Thymus (tissue), 14 donors: ENCODE measurements at places on chromosomes 12 and 14. TPM values are rescaled to one million over a fixed set of nuclear protein-coding genes. Genes with fewer than 3 reads are reported as not detected.

DNA sequence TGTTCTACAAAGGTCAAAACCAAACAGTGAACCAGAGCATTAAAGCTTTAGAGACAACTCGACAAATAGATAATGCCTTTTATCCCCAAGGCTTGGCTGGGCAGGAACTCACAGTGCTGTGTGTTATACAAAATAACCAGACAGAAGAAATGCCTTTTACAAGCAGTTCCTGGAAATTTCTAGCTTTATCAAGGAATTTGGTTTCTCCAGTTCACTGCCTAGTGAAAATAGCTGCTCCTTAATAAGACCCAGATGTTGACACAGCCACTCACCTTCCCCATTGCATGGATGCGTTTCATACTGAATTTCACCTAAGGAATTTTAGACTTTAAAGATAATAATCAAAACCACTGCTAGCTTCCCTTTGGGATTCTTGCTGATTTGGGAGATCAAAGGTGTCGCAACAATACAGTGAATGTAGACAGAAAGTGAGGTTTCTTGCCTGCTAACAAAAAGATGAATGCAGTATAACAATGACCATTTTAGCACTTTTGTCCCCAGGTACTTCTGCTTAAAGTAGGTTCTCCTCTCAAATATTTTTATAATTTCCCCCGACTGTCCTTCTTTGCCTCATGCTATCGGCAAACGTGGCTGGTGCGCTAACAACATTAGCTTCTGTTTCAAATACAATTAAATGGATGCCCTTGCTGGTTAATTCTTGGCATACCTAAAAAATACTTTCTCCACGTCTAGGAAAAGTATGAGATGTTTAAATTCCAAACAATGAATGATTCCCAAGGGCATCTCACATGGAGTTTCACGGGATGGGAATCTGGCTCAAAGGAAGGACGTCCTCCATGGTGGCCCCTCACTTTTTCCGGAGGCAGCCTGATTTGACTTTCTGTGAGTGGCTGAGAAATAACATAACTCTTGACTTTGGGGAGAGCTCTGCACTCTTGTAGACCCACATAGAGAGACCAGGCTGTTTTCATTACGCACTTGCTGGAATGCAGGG, 162.4 kb downstream of the C12orf75 start:
- no peaks in the 10 kb centered on the region for H3K27me3 ChIP-seq
- H3K36me3 ChIP-seq, result no peaks in the 10 kb centered on the region
- no peaks in the 10 kb centered on the region for H3K4me1 ChIP-seq
- no peak overlapping the region for H3K27ac ChIP-seq
- DNase-seq, result no peak

GRCh38 chr12:94690198-94690771, 39.9 kb upstream of the TMCC3 start:
- H3K36me3 ChIP-seq, result no peaks in the 10 kb centered on the region
- H3K4me3 ChIP-seq, result no peak overlapping the region
- H3K27ac ChIP-seq, result no peak overlapping the region
- DNase-seq, result no peak

- no peaks in the 10 kb centered on the region for H3K27me3 ChIP-seq
- DNase-seq, result no peak
- no peaks in the 10 kb centered on the region for H3K4me1 ChIP-seq
- H3K27ac ChIP-seq, result no peak overlapping the region
- H3K36me3 ChIP-seq, result no peaks in the 10 kb centered on the region
Observed at GRCh38 chr14:65555358-65555757, 142.8 kb downstream of the FUT8 start.

- no peaks in the 10 kb centered on the region for H3K36me3 ChIP-seq
- DNase-seq, result no peak
- no peak overlapping the region for H3K27ac ChIP-seq
- H3K27me3 ChIP-seq, result no peaks in the 10 kb centered on the region
- H3K4me3 ChIP-seq, result no peak overlapping the region
- no peaks in the 10 kb centered on the region for H3K4me1 ChIP-seq
Observed at GRCh38 chr14:104247336-104248202, 109.2 kb downstream of the KIF26A start.

DNA sequence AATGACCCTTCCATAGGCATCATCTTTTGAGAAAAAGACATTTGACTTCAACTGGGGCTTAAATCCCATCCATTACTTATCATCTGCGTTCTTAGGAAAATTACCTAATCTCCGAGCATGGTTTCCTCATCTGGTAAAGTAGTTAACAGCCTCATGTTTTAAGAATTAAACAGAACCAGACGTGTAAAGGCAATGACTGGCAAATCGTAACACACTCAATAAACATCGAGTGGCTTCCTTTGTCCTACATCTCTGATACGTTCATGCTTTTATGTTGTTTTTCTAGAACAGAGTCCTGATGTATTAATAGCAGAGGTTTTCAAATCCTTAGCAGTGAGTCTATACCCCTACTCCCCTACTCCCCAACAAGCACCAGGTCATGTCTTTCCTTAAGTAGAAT, 189.7 kb upstream of the RGS6 start:
- no peak for DNase-seq
- peaks cover 10% of the 10 kb centered on the region for H3K36me3 ChIP-seq
- no peaks in the 10 kb centered on the region for H3K4me1 ChIP-seq

DNA sequence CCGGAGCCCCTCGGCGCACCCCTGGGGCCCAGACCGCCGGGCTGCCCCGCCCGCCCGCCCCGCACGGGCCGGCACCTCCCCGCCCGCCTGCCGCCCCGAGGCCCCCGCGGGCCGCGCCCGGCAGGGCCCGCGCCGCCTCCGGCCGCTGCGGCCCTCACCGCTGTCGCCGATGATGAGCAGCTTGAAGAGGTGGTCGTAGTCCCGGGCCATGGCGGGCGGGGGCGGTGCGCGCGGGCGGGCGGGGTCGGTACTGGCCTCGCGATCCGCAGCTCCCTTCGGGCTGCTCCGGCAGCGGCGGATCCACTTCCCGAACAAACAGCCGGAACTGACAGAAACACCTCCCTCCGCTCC, at the start of gene RAB35:
RAB35 (minus strand) TSS at position 313 of the 351 bp plus-strand sequence; CDS start at position 210, 103 bp downstream.
- peak within 1 kb of the TSS; percentile 94 for H3K4me3 ChIP-seq
- no peaks in the 10 kb centered on the region for H3K27me3 ChIP-seq
- H3K36me3 ChIP-seq, result no peaks in the 10 kb centered on the region
- DNase-seq, result no peak

DNA sequence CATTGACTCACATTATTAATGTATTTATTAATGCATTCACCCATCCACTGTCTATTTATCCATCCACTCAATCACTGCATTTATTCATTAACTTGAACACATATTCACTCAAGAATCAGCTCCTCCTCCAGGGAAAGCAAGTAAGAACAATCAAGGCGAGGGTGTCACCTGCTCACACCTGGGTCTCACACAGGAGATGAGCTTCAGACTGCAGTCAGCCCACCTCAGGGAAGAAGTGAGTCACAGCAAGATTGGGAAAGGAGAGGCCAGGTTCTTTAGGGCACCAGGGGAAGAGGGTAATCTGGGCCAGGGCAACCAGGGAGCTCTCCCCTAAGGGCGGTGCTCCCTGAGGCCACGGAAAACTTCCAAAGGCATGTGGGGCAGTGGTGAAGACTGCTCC, 367.3 kb downstream of the BCL11B start:
- no peak overlapping the region for H3K27ac ChIP-seq
- H3K27me3 ChIP-seq, result peaks cover 2% of the 10 kb centered on the region
- DNase-seq, result no peak
- H3K4me3 ChIP-seq, result no peak overlapping the region

DNA sequence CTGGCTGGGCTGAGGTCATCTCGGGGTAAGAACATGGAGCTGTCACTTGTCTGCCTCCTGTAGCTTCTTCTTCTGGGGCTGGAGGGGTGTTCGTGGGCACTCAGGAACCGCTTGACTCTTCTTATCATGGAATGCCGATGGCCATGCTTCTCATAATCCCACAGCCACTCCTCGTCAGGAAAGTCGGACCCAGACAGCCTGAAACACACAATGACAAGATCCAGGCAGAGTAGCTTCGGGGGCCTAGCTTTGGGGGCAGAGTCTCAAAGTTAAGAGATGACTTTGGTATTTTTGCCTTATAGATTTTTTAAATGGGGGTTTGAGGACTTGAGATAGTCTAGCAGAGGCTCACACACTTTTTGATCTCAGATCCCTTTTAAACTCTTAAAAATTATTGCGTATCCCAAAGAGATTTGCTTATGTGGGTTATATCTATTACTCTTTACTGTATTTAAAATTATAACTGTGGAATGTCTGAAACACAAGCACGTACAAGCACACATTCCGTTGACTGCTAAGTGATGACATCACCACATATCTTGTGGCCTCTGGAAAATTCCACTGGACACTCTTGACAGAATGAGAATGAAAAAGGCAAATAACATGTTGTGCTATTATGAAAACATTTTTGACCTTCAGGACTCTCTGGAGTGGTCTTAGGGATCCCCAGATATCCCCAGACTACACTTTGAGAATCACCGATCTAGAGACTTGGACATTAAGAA, 43.3 kb downstream of the BEST3 start:
- no peaks in the 10 kb centered on the region for H3K27me3 ChIP-seq
- no peaks in the 10 kb centered on the region for H3K36me3 ChIP-seq
- H3K4me3 ChIP-seq, result no peak overlapping the region
- no peak for DNase-seq
- H3K4me1 ChIP-seq, result no peaks in the 10 kb centered on the region

- H3K27ac ChIP-seq, result no peak overlapping the region
- H3K27me3 ChIP-seq, result no peaks in the 10 kb centered on the region
- DNase-seq, result no peak
Observed at GRCh38 chr14:32224737-32225377, 21.8 kb upstream of the RNU6-8 start.

DNA sequence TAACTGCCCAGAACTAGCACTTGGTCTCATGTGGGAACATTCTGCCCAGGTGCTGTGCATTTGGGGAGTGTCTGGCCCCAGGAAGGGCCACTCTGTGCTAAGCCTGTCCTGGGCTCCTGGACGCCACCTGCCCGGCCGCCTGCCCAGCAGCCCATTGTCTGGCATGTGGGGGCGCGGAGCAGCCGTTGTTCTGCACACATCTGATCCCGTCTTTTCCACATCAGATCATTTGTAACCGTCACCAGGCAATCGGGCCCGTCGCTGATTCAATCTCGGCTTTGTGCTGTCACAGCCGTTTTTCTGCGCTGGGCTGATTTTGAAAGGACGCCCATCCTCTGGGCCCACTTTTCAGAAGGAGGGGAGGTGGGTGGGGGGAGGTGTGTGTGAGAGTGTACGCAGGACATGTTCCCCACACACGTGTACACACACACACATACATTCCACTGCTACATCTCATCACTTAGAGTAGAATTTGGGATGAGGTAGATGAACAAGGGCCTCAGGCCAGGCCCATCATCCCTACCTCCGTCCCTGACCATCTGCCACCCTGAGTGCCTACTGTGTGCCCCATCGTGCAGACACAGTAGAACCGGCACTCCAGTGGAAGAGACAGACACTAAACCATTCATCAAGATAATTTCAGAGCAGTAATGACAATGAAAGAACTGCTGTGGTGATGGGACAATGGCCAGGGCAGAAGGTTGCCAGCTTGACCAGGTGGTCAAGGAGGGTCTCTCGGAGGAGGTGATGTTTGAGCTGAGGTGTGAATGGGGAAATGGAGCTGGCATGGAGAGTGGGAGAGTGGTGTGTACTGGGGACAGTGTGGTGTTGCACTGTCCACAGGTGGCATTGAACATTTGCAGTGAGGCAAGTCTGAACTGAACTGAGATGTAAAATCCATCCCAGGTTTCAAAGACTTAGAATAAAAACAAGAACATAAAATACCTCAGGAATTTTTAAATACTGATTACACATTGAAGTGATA, 19.0 kb downstream of the FAM222A start:
- no peak overlapping the region for H3K4me3 ChIP-seq
- peaks cover 41% of the 10 kb centered on the region for H3K27me3 ChIP-seq
- H3K36me3 ChIP-seq, result no peaks in the 10 kb centered on the region
- no peak for DNase-seq

- H3K4me3 ChIP-seq, result peak within 1 kb of the TSS; percentile 80
- peak; percentile 73 for DNase-seq
- H3K4me1 ChIP-seq, result peaks cover 4% of the 10 kb centered on the region
- H3K27me3 ChIP-seq, result peaks cover 2% of the 10 kb centered on the region
- H3K27ac ChIP-seq, result peak within 1 kb of the TSS; percentile 77
Observed at GRCh38 chr14:67241411-67242167, at the start of gene PALS1. TSS of gene PALS1 (plus strand) at chr14:67241435. CDS start at chr14:67279171, 37,736 bp downstream.

DNA sequence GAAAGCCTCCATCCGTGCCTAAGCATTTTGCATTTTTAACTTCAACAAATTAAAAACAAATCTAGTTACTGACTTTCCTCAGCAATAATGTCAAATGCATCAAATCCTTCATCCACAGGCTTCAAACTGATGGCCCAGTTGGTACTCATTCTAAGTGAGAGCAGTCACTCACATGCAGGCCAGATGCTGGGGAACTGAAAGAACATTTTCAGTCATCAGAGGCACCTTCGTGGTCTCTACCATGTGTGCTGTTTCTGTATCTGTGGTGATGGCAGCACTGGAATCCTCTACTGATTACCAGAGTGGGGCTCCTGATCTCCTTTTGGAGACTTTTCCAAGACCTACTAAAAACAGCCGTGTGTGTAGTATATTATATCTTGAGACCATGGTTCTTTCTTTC, 145.2 kb downstream of the PRIMA1 start:
- no peak overlapping the region for H3K4me3 ChIP-seq
- H3K4me1 ChIP-seq, result no peaks in the 10 kb centered on the region
- no peaks in the 10 kb centered on the region for H3K36me3 ChIP-seq
- no peak overlapping the region for H3K27ac ChIP-seq
- no peaks in the 10 kb centered on the region for H3K27me3 ChIP-seq

DNA sequence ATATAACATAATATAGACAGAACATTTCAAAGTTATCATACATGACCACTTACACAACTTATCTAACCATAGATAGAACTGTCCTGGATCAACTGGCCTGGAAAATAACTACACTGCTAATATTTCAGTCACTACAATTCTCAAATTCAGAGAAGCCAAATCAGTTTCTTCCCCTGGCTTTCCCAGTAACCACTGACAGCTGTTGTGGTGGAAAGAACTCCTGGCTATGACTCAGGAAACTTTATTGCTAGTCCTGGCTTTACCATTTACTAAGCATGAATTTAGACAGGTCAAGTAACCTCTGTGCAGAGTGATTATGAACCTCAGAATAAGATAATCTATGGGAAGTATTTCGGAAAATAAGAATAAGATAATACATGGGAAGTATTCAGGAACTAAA, 244.9 kb upstream of the DIO2 start:
- H3K36me3 ChIP-seq, result no peaks in the 10 kb centered on the region
- no peaks in the 10 kb centered on the region for H3K4me1 ChIP-seq
- DNase-seq, result no peak
- H3K27me3 ChIP-seq, result no peaks in the 10 kb centered on the region
- no peak overlapping the region for H3K27ac ChIP-seq

GRCh38 chr12:75196865-75197264, 12.8 kb downstream of the KCNC2 start:
- H3K27ac ChIP-seq, result no peak overlapping the region
- no peak overlapping the region for H3K4me3 ChIP-seq
- peaks cover 3% of the 10 kb centered on the region for H3K4me1 ChIP-seq
- DNase-seq, result no peak
- no peaks in the 10 kb centered on the region for H3K27me3 ChIP-seq
- no peaks in the 10 kb centered on the region for H3K36me3 ChIP-seq

GRCh38 chr14:105282098-105282725, 18.6 kb downstream of the BRF1 start:
- peaks cover 10% of the 10 kb centered on the region for H3K36me3 ChIP-seq
- no peak for DNase-seq
- H3K27me3 ChIP-seq, result no peaks in the 10 kb centered on the region

KRT75 gene
- 0.14 TPM for total RNA-seq

TSPAN8 gene
- total RNA-seq, result 0.33 TPM

TXNDC16 gene
- 10.2 TPM for total RNA-seq

TSPAN19 gene
- 0.05 TPM for total RNA-seq

PLXNC1 gene
- total RNA-seq, result 11.0 TPM

ARHGAP9 gene
- total RNA-seq, result 71.1 TPM

SSTR1 gene
- 0.09 TPM for total RNA-seq

ADCY6 gene
- total RNA-seq, result 2.6 TPM

FOXN4 gene
- not detected for total RNA-seq

ART4 gene
- 0.38 TPM for total RNA-seq

SMCO2 gene
- 0.71 TPM for total RNA-seq
